Activated naive CD4-positive, alpha-beta T cell treated with anti-CD3 and anti-CD28 coated beads, Interleukin-2, amount 50 U/mL, for 72 hours (primary cell): ENCODE measurements at places on chromosomes 16 and 17.

- DNase-seq: no peak
Measured at GRCh38 chr16:87540897-87541146, 48.0 kb upstream of the ZCCHC14 start.

DNA sequence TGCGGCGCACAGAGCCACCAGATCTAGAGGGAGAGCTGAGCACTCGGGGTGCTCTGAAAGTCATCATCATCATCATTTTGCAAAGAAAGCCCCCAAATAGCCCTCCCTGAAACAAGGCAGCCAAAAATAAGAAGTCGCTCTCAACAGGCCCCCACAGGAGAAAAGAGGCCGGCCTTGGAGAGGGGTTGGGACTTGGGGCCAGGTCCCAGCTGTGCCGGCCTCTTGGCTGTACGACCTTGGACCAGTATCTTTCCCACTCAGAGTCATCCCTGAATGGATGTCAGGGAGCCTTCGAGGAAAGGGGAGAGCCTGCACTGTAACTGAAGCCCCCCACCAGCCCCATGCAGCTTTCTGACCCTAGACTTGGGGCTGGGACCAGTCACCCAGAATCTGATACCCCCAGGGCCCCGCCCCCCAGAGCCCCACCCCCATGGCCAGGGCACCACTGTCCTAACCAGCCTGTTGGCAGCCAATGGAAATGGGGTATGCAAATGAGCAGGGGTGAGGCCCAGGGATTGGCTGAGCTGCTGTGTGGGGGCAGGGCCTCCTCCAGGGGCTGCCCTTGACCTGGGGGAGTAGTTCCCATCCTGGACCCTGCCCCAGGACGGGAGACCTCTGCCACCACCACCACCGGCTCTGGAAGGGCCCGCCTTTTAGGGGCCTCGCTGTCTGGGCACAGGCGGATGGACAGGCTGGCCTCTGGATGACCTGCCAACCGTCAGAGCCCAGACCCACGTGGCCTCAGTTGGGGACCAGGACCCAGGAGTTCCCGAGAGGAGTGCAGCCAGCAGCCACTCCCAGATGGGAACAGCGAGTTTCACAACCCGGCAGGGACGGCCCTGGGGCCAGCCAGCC is 15.4 kb downstream of the ZFPM1 start:
- no peak for DNase-seq

- DNase-seq: no peak
Measured at GRCh38 chr17:21245639-21246084, 7.5 kb downstream of the NATD1 start.

DNA sequence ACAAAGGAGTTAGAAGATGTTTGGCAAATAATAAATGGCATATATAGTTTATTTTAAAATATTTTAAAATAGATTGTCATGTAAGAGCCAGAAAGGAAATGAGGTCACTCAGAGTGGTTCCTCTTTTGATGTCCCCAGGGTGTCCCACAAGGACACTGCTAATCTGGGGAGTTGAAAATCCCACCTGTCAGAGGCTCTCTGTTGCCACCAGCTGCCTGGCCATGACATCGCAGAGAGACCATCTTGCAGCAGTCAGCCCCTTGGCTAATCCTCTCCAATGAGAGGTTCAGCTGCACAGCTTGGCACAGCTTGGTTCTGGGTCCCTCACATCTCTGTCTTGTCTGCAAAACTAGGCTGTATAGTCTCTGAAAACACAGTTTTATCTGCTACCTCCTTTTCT is 11.0 kb upstream of the RBFOX1 start:
- no peak for DNase-seq

DNA sequence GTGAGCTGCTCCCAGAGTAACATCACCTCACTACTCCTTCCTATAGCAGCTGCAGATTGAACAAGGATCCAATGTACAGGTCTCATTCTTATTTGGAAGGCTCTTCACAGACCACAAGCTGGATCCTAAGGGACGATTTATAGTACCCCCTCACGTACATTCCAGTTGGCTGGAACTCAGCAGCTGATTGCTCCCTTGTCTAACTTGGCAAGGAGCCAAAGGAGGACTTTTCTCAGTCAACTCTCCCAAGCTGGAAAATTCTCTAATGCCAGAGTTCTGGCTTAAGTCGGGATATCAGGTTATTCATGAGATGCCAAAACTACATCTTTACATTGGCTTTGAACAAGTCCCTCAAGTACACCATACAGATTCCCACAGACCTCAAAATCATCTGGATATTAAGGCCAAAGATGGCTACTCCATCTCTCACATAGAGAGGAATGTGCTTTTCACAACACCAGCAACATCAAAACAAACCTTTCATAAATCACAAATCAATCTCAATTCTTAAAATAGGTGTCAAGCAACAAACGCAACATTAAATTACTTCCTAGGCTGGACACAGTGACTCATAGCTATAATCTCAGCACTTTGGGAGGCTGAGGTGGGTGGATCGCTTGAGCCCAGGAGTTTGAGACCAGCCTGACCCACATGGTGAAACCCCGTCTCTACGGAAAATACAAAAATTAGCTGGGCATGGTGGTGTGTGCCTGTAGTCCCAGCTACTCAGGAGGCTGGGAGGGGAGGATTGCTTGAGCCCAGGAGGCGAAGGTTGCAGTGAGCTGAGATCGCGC is 39.3 kb downstream of the SMG6 start:
- DNase-seq: no peak

DNA sequence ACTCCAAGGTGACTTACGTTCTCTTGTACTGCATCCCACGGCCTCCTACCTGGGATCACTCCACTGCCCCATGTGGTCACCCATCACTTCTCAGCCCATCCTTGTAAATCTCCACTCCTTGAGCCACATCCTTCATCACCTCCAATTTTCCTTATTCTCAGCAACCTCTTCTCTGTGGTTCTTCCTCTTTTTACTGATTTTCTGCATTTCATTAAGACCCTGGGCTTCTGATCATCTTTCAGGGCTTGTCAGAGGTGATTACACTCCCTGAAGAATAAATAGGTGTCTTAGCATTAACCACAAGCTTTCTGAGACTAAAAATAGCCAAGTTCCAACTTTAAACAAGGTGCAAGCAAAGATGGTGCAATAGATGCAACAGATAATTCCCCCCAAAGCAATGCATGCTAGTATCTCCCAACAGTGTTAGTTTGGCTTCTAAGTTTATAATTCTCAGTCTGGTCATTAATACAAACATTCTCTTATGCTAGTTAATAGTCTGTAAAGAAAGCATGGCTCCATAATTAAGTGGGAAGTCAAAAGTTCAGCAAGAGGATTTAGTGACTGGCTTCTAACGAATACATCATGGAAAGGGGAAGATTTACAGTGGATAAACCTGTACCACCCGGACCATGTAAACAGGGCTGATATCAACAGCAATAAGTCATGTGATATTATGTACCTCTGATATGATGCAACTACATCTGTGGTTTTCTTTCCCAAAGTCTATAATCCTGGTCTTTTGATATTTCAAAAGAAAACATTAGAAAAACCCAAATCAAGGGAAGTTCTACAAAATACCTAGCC is 47.4 kb upstream of the FOXJ1 start:
- DNase-seq: no peak

- DNase-seq: no peak
Measured at GRCh38 chr17:74053712-74054078, 149.8 kb upstream of the RPL38 start.

GRCh38 chr16:82425661-82426060 is 201.1 kb upstream of the CDH13 start:
- DNase-seq: no peak

DNA sequence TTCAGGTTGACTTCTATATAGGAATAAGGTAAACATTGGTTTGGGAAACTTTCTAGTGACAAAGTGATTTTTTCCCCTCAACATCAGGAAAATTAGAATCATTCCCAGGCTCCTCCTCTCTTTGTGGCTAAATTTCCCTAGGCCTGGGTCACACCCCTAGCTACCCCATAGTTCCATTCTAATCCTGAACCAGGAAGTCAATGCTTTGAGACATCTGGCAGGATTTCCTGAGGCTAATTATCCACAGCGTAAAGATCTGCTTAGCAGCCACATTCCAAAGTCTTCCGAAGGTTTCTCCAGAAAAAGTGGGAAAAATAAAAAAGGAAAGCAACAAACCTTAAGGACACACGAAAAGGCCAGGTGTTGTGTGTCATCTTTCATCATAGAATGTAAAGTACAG is 60.3 kb upstream of the CORO6 start:
- no peak for DNase-seq

- DNase-seq: no peak
Measured at GRCh38 chr17:73334771-73335513, 23.1 kb upstream of the CDC42EP4 start.

DNA sequence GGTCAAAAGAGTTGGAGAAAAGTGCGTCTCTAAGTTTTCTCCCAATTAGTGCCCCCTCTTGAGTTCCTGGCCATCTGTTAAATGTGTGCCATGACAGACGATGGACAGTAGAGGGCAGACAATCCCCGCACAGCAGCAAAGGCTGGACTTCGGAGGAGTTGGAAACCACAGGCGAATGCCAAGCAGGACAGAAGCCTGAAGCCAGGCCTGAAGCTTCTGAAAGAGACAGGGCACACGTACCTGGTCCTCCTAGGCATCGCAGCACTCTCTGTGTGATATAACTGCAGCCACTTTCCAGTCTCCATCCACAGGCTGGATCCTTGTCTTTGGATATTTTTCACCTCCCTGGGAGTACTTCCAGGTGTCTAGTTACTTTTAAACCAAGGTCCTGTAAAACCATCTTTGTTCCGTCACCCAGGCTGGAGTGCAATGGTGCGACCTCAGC is 14.5 kb downstream of the C17orf100 start:
- no peak for DNase-seq

- DNase-seq: no peak
Measured at GRCh38 chr17:3951003-3951402, 13.2 kb downstream of the ATP2A3 start.

DNA sequence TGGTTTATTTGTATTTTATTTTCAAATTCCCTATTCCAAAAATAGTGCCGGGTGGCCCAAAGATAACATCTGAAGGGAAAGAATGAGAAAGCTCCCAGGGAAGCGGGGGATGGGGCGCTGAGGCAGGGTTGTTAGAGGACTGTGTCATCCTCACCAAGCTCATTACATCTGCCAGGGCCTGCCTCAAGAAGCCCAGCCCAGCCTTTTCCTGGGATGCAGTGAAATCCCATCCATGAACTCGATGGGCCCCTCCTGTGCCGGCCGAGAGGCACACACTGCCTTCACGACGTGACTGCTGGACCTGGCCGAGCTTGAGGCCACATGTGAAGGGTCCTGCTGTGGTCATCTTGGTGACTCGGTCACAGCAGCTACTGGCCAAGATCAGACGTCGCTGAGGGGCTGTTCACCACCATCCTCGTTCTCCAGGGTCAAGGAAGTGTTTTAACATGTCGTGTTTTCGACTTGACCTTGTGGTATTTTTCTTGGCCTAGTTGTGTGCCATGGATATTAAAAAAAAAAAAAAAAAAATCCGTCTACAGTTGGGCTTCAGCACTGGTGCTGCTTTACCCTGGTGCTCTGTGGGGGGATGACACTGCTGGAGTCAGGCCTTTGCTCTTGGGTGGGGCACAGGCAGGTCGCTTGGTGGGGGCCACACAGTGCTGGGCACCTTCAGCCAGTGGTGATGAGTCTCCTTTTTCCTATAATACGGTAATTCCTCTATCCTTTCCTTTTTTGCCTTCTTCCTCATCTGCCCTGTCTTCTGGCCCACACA is 4.9 kb downstream of the TIMM22 start:
- no peak for DNase-seq
